ENCODE measurements at places on chromosomes 4 and X.

DNA sequence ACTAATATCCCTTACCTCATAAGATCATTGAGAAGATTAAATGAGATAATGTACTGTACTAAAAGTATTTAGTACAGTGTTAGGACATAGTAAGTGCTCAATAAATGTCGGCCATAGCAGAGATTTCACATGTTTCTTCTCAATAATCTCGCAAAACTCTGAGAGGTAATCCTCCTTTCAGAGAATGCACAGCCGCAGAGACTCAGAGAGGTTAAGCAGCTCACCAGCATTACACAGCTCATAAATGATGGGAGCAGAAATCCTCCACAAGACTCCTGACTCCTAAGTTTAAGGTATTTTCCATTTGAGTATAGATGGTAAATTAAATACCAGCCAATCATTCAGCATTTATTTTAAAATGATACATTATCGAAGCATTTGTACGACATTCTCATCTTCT is 34.6 kb downstream of the FAM114A1 start:
- DNase-seq: no peak

DNA sequence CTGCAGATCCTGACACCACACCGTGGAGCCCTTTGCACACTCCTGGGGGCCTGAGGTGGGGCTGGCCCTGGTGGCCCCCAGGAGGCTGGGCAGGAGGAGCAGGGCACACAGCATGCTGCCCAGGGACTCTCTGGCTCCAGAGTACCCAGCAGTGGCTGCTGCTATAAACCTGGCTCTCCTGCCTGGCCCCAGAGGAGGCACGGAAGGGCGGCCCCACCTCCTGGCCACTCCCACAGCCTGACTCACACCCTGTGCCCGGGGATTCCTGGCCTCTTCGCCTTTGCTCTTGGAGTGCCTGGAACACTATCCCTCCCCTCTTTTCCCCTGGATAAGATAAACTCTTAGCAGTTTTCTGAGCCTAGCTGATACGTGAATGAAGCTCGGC is at the start of gene PSAPL1:
PSAPL1 (minus strand) TSS at position 165 of the 385 bp plus-strand sequence; CDS start at position 114, 51 bp downstream.
- DNase-seq: peak; percentile 42

DNA sequence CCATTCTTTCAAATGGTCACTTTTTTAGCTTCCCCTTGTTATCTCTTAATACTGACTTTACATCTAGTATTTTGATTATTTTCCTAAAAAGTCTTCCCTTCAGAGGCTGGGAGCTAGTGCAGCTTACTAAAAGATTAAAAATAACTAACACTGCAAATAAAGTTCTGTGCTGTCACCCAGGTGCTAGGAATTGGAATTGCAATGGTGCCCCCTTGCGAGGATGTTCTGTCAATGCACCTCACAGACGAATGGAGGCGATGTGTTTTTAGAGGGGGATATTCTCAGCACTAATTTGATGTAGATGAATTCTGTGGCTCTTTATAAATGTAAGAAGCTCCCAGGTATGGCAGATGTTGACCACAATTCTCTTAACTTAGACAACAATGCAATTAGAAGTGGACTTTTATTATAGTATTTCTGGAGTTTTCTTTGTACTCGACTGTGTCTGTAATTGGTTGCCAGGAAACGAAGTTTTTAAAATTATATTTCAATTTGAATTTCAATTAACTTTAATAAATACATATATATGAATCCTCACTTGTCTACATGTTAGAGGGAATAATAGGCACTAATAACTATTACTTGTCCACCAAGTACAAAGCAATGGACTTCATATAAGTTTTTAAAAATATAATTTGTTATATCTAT is 22.0 kb upstream of the SMIM31 start:
- DNase-seq: peak; percentile 21

GRCh38 chrX:142686653-142687283 is 339.0 kb upstream of the SPANXN4 start:
- no peak for DNase-seq

DNA sequence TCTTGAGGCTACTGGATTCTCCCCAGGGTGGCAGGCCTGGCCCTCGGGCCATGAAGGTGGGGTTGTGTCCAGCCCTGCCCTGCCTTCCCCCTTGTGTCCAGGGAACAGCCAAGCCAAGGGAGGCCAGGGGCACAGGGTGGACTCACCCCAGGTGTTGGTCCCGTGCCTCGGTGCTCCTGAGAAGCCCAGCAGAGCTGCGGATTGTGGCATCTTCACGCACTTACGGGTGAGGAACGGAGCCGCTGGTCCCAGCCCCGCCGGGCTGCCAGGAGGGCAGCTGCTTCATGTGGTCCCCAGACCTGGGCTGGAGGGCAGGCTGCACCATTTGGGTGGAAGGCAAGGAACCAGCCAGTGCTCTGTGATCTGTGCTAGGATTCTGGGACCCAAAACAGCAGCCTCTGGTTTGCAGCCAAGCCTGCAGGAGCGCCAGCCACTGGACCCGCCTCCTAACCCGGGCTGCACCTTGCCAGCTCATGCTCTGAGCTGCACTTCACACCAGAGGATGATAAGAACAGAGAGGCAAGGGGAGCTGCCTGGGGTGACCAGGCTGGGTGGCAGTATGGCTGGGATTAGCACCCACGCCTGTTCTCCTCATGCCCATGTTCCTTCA is 36.1 kb upstream of the HMX1 start:
- no peak for DNase-seq

DNA sequence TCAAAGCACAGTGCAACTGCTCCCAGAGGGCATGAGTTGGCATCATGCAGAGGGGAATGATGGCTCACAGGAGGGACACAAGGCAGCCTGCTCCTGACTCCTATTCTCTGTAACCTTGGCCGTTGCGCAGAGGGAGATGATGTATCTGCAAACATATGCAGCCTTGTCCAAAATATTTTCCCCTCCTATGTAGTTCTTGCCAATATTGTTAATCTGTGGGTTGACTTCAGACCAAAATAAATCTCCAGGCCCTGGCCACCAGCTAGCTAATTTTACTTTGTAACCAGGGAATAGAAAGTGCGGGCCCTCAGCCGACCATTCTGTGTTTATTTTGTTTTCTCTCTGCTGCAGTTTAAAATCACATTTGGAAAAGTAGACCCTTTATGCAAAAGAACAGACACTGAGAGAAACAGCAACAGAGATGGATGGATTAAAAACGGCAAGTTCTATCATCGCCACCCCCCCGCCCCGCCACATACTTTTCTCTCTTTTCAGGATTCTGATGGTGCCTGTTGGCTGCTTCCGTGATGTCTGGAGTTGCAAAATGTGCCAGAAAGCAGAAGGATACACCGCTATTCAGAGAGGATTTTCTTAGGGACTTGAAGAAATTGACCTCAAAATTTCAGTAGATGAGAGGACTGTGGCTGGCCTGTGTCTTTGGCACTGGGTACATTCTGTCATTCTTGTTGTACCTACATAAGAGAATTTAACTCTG is 185.3 kb upstream of the BCOR start:
- no peak for DNase-seq

- DNase-seq: no peak
Observed at GRCh38 chr4:112093636-112094202, 51.5 kb upstream of the FAM241A start.

DNA sequence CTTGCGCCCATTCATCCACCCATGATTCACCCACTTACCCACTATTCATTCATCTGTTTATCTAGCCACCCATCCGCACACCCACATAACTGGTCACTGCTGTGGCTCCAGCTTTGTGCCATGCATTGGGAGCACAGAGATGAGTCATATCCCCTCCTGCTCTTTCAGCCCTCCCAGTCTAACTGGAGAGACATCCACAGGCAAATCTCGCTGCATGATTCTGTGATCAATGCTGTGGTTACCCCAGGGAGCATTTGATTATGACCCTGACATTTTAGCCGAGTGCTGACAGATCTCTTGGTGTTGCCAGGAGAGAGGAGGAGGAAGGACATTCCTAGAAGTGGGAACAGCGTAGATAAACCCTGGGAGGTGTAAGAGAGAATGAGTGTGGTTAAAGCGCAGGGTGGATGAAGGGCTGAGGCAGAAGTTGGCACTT is 10.4 kb upstream of the PORCN start:
- DNase-seq: no peak

GRCh38 chrX:49147936-49148335 is 14.6 kb upstream of the MAGIX start:
- no peak for DNase-seq

DNA sequence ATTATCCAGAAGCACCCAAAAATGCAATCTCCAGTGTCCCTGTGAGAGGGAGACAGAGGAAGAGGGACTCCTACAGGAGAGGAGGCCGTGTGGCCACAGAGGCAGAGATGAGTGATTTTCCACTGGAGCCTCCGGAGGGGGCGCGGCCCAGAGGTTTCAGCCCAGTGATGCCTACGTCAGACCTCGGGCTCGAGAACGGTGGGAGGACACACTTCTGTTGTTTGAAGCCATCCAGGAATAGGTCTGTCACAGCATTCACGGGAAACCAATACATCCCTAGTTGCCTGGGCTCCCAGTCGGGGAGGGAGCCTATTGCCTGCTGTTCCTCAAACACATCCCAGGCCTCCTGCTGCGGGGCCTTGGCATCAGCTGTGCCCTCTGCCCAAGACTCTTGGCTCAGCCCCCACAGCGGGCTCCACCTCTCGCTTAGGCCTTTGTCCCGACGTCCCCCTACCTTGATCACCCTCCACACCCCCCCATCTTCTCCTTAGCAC is 39.2 kb upstream of the HMX1 start:
- DNase-seq: no peak

DNA sequence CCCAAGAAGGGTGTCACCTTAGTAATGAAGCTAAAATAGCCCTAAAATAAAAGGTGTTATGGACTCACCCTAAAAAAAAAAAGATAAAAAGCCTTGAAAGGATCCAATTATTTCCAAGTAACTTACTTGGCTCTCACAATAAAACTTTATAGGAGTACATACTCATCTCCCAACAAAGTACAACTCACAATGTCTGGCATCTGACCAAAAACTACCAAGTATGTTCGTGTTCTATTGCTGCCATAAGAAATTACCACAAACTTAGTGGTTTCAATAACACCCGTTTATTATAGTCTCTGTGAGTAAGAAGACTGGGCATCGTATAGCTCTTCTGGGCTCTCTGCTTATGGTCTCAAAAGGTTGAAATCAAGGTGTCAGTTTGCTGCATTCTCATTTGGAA is 51.0 kb downstream of the BEX1 start:
- no peak for DNase-seq

- no peak for DNase-seq
Observed at GRCh38 chrX:53250556-53250955, 25.5 kb upstream of the KDM5C start.

GRCh38 chrX:45860450-45860849 is 659.8 kb upstream of the DIPK2B start:
- DNase-seq: no peak

GRCh38 chr4:18917689-18918088 is 896.1 kb upstream of the LCORL start:
- DNase-seq: no peak

- DNase-seq: no peak
Observed at GRCh38 chrX:101232316-101232715, 12.7 kb downstream of the DRP2 start.

DNA sequence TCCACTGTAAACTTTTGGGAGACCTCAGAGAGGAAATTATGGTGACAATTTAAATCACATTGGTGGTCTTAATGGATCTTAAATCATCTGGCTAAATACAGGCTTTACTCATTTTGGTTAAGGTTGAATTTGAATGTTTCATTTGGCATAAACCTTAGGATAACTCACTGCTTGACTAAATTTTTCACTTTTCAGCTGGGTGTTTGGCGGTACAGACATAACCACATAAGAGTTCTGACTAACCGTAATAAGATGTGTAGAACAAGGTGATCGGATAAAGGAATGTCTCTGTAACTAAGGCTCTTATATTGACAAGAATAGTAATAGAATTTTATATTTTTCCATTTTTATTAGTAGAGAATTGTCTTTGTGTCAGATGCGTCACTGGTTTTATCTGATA is 281.0 kb downstream of the BMPR1B start:
- DNase-seq: no peak

- no peak for DNase-seq
Observed at GRCh38 chr4:5619913-5620625, 88.3 kb downstream of the EVC2 start.

- DNase-seq: no peak
Observed at GRCh38 chrX:121163443-121163842, 116.0 kb downstream of the GLUD2 start.

DNA sequence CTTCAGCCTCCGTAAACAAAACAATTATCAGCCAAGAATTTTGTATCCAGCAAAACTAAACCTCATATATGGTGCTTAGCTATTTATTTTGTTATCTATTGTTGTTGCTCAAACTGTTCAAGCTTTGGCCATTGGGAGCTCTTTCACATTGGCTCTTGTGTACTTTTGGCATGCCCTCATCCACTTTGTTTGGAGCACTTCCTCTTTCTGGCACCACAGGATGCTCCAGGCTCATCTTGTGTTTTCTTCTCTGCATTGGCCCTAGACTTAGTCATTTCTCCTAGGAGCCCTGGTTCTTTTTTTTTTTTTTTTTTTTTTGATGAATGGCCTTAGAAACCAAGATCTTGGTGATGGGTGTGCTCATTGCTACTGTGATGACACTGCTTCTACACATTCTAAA is 74.5 kb downstream of the DIPK2B start:
- no peak for DNase-seq

DNA sequence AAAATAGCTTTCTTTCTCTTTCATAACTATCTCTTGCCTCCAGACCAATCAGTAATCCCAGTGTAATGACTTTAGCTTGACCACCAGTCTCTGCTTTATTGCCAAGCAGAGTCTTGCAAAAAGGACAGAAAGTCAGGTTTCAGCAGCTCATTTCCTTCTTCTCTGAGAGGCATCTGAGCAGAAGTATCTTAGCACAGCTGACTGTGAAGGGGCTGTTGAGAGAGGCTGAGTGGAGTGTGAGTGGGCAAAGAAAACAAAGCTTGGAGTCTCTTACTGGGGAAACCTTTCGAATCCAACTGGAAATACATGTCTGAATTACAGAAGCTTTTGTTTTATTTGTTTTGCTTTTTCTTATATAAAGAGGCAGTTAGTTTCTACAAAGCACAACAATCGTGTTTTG is 170.3 kb upstream of the IGFBP7 start:
- DNase-seq: peak; percentile 58

Data from NCI-H510A treated with DMSO at 0.1 percent for 48 hours (cell line).